ENCODE measurements at places on chromosomes 7 and 10.
A peak's percentile ranks its signal among the peaks of the same experiment; 100 is the strongest.

DNA sequence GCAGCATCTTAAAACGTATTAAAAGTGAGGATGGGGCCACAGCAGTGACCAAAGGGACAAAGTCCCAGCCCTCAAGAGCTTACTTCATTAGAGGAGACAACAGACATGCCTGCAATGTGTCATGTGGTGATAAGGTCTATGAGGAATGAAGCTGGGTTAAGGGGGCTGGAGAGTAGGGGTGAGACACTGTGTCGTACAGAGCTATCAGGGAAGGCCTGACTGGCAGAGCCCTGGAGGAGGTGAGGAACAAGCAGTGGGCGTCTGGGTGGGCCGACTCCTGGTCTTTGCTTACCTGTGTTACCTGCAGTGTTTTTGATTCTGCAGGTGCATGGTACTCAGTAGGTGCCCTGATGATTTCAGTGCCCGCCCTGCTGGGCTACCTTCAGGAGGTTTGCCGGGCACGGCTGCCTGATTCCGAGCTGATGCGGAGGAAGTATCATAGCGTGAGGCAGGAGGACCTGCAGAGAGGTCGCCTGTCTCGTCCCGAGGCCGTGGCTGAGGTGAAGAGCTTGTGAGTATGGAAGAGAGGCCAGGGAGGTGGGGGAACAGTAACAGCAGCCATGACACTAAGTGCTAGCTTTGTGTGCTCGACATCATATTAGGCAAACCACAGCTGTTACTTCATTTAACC is 7.6 kb downstream of the ZFYVE27 start:
- no peak for DNase-seq

DNA sequence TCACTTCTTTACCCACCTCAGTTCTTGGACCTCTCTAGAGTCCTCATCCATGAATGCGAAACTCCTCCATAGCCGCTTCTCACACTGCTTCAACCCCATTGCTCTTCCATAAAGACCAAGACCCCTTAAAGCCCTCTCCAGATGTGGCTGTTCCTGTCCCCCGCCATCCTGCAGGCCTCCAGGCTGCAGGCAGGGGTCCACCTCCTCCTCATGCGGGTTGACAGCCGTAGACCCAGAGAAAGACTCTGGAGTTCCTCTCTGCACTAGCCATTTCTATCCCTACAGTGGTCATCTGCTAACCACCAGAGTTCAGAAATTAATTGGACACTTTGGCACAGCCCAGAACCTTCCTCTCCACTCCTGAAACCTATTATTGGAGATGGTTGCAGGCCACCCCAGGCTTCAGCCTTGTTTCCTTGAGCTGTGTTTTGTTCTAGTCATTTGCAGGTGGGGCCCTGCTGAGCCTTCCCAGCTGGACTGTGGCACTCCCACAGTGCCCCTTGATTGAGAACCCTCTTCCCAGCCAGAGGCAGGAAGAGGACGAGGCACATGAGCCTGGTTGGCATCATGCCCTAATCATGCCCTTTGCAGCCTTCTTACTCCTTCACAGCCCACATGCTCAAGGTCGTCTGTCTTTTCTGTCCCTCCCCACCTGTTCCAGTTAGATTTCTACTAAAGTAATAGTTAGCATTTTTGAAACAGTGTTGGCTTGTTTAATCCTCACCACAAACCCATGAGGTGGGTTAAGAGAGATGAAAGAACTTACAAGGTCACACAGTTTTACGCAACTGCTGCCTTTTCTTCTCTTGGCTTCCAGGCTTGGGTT is 23.9 kb downstream of the CUL1 start:
- no peak for DNase-seq

- DNase-seq = no peak
These were observed 3.6 kb upstream of the PTTG1IP2 start for GRCh38 chr7:90465816-90466215.

GRCh38 chr7:130595986-130596385 is 72.6 kb downstream of the COPG2 start:
- DNase-seq = no peak

DNA sequence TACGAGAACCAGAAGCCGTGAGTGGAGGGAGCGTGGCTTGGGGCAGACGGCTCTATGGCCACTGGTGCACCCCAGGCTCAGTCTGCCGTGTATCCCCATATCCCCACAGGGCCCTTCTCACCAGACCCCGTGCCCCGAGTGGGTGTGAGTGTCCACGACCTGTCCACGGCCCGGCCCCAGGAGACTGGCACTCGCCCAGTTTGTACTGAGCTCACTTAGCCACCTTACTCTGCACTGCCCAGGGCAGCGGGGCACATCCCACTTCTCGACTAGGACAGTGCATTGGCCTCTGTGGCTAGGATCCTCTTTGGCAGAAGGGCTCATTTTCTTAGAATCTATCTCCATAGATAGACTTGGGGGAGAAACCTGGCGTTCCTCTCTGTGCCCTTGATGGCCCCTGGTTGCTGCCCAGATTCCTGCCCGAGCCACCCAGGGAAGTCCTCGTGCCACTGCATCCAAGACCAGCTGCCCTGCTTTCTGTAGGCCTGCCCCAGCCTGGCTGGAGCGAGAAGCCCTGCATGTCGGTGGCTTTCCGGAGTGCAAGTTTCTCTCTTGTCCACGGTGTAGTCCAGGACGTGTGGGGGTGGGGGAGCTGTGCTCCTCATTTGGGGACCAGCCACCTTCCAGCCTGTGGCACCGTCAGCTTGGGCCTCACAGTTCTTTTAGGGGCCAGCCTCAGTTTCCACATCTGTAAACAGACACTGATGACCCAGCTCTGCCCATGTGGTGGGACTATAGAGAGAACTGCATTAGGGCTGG is 11.9 kb downstream of the TMEM120A start:
- no peak for DNase-seq

DNA sequence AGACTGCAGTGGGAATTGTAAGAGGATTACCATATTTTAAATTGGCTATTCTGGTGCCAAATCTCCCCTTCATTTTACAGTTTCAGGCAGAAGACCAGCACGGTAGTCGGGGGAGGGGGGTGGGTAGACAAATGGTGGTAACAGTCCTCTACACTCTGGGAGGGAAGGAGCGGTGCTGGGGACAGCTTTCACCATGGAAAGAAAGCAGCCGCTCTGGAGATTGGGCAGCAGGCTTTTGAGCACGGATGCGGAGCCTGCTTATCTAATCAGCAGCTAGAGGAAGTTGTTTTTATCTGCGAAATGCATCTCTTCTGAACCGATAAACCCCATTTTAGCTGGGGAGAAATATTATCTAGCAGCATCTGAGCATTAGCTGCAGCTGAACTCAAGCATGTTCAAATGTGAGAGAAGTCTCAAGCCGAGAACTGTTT is 28.7 kb downstream of the IKZF1 start:
- peak; percentile 63 for DNase-seq

DNA sequence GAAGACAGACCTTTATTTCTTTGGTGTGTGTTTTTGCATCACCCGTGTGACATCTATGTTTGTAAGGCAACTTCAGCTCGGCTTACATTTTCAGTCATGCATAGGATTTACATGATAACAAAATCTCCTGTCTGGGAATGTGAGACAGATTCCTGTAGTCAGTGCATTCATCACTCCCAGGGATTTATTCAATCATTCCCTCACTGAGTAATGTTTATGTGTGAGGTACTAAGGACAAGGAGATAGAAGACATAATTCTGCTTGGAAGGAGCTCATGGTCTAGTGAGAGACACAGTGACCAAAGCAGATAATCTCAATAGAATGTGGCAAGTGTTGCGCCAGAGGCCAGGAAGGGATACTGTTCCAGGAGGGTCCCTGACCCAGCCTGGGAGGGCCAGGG is 35.2 kb upstream of the BMPER start:
- DNase-seq = no peak

- no peak for DNase-seq
These were observed 70.5 kb downstream of the ADCYAP1R1 start for GRCh38 chr7:31122649-31123058.

DNA sequence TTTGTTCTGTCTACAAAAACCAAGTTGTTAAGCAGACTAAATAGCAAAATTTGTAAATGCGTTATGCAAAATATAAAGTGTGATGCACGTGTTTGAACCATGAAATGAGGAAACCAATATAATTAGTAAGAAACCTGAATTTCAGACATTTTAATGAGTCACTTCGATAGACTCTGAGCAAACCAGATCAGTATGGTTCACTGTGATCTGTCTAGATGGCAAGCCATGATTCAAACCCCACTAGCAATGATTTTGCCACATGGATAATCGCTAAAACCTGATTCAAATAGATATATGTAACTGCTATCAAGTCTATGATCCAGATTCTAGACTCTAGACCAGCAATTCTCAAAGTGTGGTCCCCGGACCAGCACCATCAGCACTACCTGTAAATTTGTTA is 24.8 kb downstream of the ZC3HAV1 start:
- DNase-seq = no peak

DNA sequence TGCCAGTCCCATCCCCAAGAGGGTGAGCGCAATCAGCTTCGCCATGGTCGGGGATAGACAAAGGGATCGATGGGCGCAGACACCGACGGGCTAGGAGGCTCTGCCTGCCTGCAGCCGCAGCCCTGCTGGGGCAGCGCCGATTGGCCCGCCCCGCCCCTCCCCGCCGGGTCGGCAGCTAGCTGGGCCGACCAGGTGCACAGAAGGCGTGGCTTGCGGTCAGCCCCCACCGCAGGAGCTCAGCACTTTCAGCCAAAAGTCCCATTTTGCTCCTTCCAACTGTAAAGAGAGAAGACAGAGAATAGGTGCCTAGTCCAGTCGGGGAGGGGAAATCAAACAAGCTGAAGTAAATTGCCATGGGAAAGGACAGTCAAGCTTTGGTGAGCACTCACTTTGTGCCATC is at the start of gene PON1:
PON1 (minus strand) TSS at position 102 of the 400 bp plus-strand sequence; CDS start at position 45, 57 bp downstream.
- no peak for DNase-seq

GRCh38 chr7:46581268-46581667 is 660.2 kb upstream of the IGFBP3 start:
- no peak for DNase-seq

GRCh38 chr10:34792881-34793280 is 22.2 kb downstream of the PARD3 start:
- no peak for DNase-seq

DNA sequence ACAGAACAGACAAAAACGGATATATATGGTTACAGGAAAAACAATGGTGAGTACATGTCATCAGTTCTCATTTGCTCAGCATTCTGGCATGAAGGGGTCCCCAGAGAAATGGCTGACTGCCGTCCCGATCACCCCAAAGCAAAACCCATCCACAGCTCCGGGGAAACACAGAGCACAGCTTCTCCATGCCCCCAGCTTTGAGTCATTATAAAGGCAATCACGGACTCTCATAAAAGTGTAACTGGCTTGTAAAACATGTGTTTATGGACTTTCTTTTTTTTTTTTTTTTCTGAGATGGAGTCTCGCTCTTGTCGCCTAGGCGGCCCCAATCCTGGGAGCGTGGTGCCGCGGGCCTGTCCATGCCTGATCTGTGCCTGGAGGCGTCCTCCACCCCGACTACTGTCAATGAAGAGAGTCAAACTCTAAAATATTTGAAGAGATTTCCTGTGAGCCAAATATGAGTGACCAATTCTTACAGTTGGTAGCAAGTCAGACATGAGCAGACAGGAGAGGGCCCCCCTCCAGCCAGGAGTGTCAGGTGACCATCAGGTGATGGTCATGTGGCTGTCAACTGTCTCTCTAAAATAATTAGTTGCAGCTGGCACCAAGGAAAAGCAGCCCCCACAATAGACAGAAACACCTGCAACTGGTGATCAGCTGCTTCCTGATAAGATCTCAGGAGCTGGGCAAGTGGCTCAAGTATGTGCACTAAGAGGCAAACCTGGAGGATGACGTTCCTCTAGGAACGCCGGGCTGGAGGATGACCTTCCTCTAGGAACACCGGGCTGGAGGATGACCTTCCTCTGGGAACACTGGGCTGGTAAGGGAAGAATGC is 21.7 kb upstream of the NOM1 start:
- DNase-seq = no peak

GRCh38 chr7:2913760-2914387 is 69.8 kb upstream of the GNA12 start:
- no peak for DNase-seq

- no peak for DNase-seq
These were observed 481.8 kb upstream of the GHITM start for GRCh38 chr10:83657487-83657886.

- no peak for DNase-seq
These were observed 19.6 kb downstream of the FRMPD2 start for GRCh38 chr10:48254750-48255512.

- DNase-seq = no peak
These were observed 3.7 kb downstream of the NACAD start for GRCh38 chr7:45084901-45085618.

DNA sequence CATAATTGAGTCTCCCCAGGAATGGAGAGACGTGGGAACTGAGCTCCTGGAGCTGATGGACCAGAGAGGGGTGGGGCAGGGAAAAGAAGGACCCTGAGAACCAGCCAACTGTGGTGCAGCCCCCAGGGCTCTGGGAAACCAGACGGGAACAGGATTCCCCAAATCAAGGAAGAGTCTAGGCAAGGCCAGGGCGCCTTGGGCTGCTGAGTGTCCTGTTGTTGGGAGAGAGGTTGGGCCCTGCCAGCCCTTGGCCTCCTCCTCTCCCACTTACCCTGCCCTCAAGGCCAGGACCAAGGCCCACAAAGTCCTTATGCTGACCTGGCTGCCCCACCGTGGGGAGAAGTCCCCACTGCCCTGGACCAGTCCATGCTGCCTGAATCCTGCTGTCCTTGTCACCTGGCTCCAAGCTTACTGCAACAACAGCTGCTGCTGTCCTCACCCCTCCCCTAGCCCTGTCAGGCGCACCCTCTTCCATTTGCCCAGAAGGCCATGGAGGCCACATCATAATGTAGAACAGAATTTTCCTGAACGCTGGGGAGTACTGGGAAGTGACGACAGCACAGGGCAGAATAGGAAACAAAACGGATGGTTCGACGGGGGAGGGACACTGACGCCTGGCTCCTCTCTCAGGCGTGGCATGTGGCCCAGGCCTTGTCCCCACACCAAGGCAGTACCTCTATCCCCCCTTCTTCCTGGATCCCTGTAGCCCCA is 132.9 kb upstream of the ZMIZ1 start:
- no peak for DNase-seq

GRCh38 chr10:130801784-130802183 is 509.7 kb downstream of the TCERG1L start:
- DNase-seq = no peak

- no peak for DNase-seq
These were observed 248.1 kb downstream of the PLXNA4 start for GRCh38 chr7:132328047-132328620.

GRCh38 chr7:113404245-113404644 is 285.9 kb upstream of the SMIM30 start:
- DNase-seq = no peak

GRCh38 chr7:47215049-47215448 is 366.9 kb downstream of the TNS3 start:
- no peak for DNase-seq

- DNase-seq = no peak
These were observed 113.2 kb upstream of the IFRD1 start for GRCh38 chr7:112336936-112337576.

GRCh38 chr10:26048756-26049155 is 114.7 kb downstream of the MYO3A start:
- DNase-seq = no peak

- no peak for DNase-seq
These were observed 30.5 kb upstream of the XPNPEP1 start for GRCh38 chr10:109953766-109954165.
